ENCODE measurements at places on chromosomes 1 and 21.

- DNase-seq = no peak
Observed at GRCh38 chr1:109984190-109984455, 442 bp upstream of the AHCYL1 start.

GRCh38 chr21:34667761-34668160 is 1.0 kb upstream of the CLIC6 start:
- no peak for DNase-seq

GRCh38 chr1:157311730-157312081 is 173.5 kb upstream of the ETV3 start:
- DNase-seq = no peak

- DNase-seq = no peak
Observed at GRCh38 chr21:40967771-40968170, 120.8 kb upstream of the DSCAM start.

DNA sequence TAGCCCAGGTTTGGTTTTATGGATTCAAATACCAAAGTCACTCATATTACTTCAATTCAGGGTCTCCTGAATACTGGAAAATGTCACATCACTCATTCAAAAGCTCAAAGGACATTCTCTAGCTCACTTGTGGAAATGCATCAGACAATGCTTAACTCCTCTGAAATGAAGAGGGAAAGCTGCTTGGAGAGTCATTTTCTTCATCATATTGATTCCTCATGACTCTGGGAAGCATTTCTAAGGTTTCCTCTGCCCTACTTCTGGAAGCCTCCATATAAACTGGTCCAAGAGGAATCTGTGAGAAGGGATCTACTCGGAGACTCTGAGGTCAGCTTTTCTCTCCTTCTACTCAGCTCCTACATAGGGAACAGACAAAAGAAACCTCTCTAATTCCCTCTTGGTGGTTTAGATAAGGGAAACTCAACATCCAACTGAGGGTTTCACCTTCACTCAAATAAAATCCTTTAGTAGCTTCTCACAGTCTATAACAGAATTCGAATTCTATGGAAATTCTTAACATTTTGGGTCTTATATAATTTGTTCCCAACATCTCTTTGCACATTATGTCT is 36.4 kb upstream of the RBBP5 start:
- DNase-seq = no peak

DNA sequence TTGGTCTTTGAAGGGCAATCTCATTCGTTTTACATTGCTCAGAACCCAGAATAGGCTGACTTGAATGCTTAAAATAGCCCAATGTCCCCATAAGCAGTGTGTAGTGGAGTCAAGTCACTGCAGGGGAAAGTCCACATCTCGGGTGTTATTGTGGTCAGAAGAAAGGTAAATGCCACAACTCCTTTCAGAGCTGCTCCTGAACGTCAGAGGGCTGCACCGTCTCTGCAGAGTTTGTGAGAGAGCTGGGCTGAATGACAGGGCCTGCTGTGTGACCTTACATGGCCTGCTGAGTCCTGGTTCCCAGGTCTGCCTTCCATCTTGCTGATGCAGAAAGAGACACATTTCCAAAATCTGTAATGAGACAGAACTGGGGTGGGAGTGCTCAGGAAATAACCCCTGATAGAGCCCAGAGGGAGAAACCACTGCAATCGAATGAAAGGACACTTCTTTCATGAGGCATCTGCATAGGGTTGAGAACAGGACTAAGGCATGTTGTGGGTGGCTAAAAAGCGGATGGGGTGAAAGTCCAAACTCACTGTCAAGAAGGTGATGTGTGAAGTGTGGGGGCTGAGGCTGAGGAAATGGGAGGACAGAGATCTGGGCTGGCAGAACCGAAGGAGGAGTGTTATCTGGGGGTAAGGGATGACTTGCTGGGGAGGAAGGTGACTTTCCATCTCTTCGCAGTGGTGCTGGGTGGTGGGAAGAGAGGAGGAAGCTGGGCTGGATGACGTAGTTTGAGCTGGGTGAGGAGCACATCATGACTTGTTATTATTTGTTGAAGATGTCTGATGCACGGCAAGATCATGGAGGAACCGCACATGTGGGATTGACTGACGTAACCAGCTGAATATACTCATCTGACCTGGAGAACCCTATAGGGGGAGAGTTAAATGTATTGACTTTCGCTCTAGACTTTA is 33.7 kb downstream of the XCL2 start:
- no peak for DNase-seq

GRCh38 chr1:46489169-46489637 is 433 bp upstream of the DMBX1 start:
- no peak for DNase-seq

GRCh38 chr21:33824156-33824941 is 91.3 kb downstream of the ATP5PO start:
- DNase-seq = no peak

- DNase-seq = no peak
Observed at GRCh38 chr1:58799650-58800049, 15.8 kb upstream of the JUN start.

DNA sequence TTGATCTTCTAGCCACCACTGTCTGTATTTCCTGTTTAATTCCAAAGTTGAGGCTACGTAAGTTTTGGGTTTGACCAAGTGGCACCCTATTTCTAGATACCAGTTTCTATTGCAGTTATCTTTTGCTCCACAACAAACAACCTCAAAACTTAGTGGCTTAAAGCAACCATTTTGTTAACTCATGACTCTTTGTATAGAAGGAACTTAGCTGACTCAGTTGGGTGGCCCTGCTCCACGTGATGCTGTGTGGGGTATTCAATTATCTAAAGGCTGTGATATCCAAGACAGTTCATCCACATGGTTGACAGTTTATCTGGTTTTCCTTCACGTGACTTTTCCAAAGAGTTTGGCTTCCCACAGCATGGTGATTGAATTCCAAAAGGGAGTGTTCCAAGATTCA is 34.8 kb downstream of the PDC start:
- DNase-seq = no peak

- DNase-seq = no peak
Observed at GRCh38 chr1:107415241-107415640, 274.4 kb downstream of the NTNG1 start.

- DNase-seq = peak; percentile 13
Observed at GRCh38 chr1:56025942-56026341, 553.4 kb downstream of the PLPP3 start.

GRCh38 chr1:2276803-2277580 is 48.9 kb downstream of the SKI start:
- DNase-seq = no peak

- DNase-seq = no peak
Observed at GRCh38 chr1:30762152-30762929, 4.8 kb upstream of the LAPTM5 start.

DNA sequence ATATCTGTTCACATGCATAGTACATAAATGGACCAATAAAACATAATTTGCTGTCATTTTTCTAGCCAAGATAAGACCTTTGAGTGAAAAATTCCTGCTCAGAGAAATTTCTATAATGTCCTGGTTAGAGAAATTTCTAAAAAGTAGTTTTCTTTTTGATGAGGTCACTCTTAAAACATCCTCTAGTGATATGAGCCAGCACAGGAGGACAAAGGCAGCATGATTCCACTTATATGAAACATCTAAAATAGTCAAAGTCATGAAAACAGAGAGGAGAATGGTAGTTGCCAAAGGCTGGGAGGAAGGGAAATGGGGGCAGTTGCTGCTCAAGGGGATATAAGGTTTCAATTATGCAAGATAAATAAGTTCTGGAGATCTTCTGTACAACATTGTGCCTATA is 239.4 kb downstream of the BACH1 start:
- no peak for DNase-seq

- DNase-seq = no peak
Observed at GRCh38 chr1:11307852-11308251, 34.9 kb downstream of the UBIAD1 start.

GRCh38 chr1:66243548-66244130 is 290.3 kb upstream of the SGIP1 start:
- DNase-seq = no peak

DNA sequence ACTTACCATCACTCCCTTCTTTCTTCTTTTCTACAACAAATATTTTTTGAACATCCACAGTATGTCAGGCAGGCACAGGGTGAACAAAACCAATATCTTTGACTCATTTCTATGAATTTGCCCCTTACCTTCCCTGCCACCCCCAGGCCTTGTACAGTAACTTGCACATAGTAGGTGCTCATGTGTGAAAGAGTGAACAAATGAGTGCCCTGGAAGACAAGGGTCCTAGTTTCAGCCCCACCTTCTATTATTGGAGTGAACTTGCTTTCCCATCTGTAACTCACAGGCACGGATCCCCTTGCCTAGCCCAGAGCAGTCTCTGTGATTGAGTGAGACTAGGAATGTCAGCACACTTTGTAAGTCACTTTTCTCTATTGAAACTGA is 12.8 kb downstream of the ZDHHC18 start:
- DNase-seq = no peak

- peak; percentile 57 for DNase-seq
Observed at GRCh38 chr1:232477728-232478127, 152.2 kb downstream of the SIPA1L2 start.

DNA sequence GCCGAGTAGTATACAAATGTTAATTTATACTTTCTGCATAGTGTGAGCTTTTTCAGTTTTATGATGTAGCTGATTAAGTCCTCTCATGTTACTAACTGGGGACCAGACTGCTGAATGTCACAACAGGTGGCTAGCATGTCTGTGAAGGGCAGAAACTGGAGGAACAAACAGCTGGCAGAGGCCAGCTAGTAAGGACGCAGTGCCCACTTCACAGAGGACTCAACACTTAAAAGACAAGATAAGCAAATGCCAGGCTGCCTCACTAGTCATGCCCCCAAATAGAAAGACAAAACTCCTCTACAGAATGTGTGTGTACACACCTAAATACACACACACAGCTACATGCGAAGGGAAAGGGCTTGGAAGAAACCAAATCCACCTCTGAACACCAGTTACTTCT is 73.8 kb upstream of the ZNF678 start:
- DNase-seq = no peak

- no peak for DNase-seq
Observed at GRCh38 chr1:121587777-121588176, 403.0 kb downstream of the SRGAP2C start.

- DNase-seq = no peak
Observed at GRCh38 chr1:113129529-113130185, 56.7 kb downstream of the LRIG2 start.

- no peak for DNase-seq
Observed at GRCh38 chr1:30274976-30275621, 448.3 kb downstream of the MATN1 start.

DNA sequence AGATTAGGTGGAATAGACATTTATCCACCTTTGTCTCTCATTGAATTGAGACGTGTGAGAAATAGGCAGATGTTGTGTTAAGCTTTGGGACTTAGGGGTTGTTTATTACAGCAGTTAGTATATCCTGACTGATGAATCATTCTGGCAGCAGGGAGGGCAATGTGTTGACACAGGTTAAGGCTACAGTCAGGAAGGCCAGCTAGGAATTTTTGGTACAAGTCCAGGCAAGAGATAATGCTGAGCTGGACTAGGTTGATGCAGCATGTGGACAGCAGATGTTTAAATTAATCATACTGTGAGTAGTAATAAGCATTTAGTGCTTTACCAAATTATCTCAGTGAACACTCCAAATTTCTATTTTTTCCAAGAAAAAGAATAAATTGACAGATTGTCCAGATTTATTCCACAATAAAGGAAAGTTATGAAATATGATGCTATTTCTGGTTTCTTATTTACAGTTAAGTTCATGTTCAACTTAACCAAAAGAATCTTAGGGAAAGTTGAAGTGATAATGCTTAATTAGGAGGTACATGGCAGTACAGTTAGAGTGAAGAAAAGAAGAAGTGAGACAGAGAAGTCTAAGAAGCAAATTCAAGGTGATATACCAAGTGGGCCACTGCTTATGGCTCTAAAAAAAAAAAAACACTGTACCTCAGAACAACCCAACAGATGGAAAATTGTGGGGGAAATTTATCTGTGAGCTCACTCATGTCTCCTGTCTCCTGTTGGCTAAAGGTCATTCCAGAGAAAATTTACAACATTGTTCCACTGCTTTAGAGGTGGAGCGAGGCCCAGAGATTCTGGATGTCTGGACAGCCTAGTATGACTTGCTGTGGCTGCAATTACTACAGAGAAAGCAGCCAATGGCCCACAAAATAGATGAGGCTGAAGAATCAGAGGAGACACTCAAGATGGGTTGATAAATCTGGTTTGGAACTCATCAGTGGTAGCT is 102.7 kb upstream of the C21orf91 start:
- DNase-seq = no peak

DNA sequence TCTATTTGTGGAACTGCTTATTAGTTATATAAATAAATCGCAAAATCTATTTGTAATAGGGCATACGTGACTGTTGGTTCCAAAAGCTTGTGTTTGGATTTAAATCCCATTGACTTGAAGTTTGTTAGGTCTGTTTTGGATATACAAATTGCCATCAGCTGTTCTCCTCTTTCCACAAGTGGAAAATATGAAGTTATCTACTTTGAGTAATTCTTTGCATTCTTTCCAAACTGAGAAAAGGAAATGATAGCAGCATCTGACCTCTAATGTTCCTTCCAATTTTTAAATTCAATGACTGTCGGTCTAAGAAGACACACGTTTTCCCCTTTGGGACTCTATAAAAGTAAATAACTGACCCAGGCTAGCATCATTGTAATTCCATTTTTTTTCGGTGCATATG is 165.7 kb upstream of the SGIP1 start:
- DNase-seq = no peak

DNA sequence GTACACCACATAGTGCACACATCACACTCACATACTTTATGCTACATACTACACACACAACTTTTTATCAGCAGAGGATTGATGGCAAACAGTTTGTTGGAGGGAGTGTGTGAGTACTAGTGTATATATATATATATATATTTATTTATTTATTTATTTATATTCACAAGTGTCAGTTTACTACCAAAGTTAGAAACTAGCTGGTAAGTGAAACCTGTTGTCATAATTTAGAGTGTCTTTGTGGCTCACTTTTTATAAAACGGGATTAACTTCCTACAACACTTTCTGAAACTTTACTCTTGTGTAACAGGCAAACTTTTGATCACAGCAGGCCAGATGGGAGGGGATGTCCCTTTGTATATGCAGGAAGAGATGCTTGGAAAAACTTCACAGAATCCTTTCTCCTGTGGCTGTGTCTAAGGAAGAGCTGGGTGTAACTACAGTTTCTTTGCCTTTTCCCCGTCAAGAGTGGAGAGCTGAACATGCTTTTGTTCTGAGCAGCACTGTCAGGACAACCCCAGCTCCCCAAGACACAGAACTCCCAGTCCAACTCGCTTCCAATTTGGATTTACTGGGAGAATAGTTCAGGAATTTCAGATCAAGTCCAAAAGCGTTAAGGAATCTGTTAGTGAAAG is 1.9 kb upstream of the SAMD13 start:
- DNase-seq = no peak

- DNase-seq = peak; percentile 50
Observed at GRCh38 chr1:215599418-215600074, 32.4 kb downstream of the KCTD3 start.
